ENCODE measurements at places on chromosomes 2 and 18.

DNA sequence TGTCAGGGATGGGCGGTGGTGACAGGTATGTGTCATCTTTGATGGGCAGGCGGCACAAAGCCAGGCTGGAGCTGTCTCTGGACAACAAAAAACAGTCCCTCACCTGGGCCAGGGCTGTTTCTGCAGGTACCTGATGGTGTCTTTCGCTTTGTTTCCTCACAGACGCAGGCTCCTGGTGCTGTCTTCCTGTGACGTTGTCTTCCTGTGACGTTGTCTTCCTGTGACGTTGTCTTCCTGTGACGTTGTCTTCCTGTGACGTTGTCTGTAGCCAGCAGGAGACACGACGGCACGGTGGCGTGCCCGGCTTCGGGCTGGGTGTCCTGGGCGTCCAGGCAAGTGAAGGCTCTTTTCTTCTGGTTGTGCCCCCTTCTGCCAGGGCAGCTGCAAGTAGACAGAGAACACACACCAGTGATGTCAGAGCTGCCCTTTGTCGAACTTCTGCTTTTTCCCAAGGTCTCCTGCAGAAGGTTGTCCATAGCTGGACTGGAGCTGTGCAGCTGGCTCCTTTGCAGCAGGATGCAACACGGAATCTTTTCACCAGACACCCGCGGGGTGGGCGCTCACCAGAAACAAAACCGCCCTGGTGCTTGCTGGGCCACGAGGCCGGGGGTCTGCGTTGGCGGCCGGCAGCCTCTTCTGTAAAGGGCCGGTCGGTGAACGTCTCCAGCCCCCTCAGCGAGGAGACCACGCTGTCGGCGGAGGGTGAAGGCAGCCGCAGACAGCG, 21.1 kb downstream of the GPR35 start:
- DNase-seq = no peak

DNA sequence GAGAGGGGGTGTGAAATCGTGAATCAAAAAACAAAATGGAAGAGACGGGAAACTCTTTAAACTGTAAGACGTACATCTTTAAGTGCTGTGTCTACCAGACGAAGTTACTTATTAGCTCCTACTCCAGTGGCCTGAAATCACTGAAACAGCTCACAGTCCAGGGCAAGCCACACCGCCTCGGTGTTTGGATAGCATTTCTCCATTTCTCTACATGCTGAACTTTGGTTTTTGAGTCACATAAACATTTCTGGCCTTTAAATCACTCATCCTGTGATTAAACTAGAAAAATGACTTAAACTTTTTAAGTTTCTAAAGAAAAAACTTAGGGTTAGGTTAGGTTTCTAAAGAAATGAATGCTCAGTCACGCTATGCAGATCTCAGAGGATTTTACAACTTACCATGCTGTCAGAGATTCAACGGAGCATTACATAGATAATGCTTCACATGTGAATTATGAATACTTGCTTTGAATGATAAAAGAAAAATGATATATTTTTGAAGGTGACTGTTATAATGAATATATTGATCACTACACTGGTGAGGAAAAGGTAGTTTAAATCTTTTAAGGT, 138.4 kb downstream of the MBP start:
- DNase-seq = no peak

GRCh38 chr18:61666876-61667590, 225.8 kb downstream of the RNF152 start:
- DNase-seq = no peak

- no peak for DNase-seq
These were observed 236.2 kb downstream of the IKZF2 start for GRCh38 chr2:212915121-212915782.

DNA sequence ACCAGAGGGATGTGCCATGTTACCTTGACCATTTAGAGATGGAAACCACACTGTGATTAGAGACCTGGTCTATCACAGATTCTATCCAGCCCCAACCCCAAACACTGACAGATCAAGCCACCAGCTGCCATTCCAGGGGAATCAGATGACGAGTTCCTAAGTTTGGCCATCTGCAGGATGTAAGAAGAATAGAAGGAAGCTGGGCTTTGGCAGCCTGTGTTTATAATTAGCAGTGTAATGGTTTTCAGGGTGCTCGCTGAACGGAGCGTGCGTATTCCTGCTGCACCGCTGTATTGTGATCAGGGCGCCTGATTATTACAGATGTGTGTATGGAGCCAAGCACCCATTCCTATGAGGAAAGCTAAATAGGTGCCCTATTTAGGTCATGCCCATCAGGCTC, 138.1 kb downstream of the LRRC30 start:
- no peak for DNase-seq

DNA sequence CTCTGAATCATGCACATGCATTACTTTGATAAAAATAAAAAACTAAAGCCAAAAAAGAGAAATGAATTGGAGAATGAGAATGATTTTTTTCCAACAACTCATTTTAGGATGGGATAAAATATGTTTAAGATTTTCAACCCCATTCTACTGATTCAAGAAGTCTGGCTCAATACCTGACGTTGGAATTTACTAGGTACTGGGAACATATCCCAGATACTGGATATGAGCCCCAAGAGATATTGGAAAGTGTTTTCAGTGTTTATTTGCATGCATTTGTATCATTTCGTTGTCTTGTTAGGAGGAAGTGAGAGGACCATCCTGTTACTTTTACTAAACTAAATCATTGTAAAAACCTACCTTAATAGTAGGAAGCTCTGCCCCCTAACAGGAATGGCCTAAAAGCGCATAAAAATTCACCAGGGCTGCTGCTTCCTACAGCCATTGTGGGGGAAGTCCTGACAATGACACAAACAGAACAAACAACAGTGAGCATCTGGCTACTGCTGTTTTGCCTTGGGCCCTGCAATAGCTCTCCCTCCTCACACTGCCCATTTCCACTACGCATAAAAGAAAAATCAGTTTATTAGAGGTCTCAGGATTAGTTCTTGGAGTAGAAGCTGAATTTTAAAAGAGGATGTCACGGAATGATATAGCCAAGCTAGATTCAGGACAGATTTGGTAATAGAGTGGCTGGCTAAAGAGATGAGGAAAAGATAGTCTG, 35.2 kb downstream of the ANKAR start:
- DNase-seq = no peak

GRCh38 chr2:121860758-121861227, 105.3 kb downstream of the TSN start:
- DNase-seq = no peak

DNA sequence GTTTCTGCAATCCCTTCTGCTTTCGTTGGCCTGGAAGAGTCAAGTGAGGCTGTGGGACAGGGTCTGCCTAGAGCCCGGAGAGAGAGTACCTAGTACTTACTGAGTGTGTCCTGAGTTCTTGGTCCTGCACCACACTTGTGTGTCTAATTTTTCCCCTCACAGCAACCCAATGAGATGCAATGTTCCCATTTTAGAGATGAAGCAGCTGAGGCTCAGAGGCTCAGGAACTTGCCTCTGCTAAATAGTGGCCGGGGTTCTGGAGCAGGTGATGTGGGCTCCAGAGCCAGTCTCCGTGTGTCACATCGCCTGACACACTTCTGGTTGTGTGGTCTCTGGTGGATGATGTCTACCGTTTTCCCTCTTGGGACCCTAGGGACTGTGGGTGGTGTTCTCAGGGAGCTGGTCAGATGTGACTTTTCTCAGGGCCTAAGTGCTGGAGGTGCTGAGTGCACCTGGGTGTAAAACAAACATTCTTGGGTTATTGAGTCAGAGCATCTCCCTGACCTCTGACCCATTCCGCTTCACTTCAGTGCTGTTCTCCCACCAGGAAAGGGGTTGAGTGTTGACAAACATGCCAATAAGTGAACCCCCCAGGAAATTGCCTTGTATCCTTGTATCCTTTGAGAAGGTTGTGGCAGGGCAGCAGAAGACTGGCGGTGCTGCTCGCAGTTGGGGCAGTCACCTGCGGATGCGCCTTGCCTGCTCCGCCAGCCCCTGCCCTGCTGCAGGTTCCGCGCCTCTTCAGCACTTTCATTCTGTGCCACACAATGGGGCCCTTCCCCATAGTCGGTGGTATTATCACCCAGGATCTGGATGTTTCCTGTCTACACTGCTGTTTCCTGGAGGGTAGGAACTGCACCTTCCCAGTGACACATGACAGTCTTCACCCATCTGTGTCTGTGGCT, 32.1 kb downstream of the HK2 start:
- DNase-seq = no peak

GRCh38 chr18:22572341-22572740, 154.6 kb upstream of the CTAGE1 start:
- no peak for DNase-seq

DNA sequence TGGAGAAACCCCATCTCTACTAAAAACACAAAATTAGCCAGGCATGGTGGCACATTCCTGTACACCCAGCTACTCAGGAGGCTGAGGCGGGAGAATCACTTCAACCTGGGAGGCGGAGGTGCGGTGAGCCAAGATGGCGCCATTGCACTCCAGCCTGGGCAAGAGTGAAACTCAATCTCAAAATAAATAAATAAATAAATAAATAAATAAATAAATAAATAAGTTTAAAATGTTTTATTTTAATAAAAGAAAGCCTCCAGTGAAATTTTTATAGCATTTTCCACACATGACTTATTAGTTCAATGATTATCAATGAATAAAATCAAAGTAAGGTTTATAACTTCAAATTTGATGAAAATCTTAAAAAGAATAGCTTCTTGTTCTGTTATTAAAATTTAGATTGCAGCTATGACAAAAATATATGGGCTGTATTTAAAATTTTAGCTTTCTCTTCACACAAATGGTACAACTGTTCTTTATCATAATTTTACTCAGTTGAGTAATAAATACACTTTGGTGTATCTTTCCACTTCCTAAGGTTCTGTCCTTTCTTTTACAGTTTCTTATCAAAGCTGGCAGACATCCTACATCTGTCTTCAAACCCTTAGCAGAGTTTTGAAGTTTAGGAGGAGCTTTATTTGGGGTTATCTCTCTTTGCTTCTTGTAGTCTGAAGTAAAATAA, 78.4 kb upstream of the ZSWIM2 start:
- DNase-seq = no peak

DNA sequence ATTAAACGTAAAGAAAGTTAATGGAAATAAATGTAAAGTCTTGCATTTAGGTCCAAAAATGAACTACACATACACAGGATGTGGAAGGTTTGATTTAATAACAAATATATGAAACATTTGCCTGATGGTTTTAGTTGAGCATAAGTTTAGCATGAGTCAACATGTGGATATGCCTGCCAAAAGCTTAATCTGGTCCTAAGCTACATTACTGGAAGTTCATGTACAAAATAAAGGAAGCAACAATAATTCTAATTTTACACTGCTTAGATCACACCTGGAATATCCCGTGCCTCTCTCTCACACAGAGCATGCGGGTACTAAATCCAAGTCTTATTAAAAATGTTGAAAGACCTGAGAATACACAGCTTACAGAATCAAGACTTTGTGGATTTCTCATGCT, 276.5 kb upstream of the NRP2 start:
- no peak for DNase-seq

GRCh38 chr18:44107187-44107586, 573.5 kb upstream of the SETBP1 start:
- DNase-seq = no peak

DNA sequence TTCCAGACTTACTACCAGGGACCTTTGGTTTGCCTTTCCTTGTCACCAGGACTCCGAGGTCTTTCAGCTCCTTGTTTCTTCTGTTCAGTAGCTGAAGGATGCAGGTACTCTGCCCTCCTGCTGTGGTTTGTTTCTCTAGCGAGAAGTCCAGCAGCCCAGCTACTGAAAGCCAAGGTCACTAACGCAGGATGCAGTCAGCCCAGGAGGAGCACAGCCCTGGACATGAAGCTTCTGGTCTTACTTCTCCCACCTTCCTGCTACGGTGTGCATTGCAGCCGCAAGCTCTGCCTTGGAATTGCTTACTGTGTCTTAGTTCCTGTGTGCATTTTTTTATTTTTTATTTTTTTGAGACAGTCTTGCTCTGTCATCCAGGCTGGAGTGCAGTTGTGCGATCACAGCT, 62.4 kb downstream of the DGKD start:
- DNase-seq = no peak

DNA sequence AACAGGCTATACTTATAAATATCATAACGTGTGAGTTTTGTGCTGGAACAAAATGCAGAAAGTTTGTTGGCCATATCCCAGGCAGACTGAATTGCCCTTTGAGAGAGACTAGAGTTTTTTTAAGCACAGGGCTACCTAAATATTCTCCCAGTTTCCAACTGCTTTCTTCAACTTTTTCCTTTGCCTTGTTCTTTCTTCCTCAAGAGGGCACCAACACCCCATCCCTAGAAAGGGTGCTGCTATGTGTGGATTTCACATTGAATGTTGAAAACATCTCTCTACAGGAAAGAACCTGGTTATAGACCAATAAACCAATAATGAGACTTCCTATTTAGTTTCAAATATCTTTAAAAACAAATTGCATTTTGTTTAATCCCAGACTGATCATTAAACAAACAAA, 87.9 kb downstream of the ICOS start:
- DNase-seq = no peak

DNA sequence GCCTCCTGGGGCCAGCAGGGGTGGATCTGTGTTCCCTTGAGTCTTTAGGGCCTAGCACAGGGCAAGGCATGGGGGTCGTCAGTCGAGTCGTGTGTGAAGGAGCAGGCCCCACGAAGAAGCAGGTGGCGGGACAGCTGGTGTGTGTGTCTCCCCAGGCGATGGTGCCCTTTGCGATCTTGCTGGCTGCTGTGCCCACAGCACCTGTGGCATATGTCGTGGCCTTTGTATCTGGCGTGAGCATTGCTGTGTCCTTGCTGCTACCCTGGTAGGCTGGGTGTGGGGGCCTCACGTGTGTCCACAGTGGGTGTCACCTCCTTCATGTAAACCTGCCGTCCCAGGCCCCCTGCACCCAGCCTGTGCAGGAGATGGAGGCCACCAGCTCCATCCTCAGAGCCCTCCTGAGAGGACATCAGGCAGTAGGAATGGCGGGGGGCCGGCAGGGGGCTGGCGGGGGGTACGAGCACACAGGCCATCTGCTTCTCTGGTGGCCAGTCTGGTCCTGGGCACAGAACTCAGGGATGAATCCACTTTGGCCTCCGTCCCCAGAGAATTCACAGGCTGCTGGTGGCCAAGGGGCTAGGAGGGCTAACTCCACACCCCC, 13.2 kb downstream of the MFSD2B start:
- DNase-seq = no peak

Data from stimulated activated naive B cell treated with anti-CD40 and anti-IgM and Interleukin-4, amounts not matched to agents 10 μg/mL and 1 μg/mL and 100 μg/mL, for 72 hours (primary cell).